ENCODE measurements at places on chromosomes 2 and 18. TPM values are rescaled to one million over a fixed set of nuclear protein-coding genes. Genes with fewer than 3 reads are reported as not detected.
A peak's percentile ranks its signal among the peaks of the same experiment; 100 is the strongest.

- DNase-seq = peak; percentile 23
These were observed 23.6 kb upstream of the SLC9A4 start for GRCh38 chr2:102449370-102449974.

DNA sequence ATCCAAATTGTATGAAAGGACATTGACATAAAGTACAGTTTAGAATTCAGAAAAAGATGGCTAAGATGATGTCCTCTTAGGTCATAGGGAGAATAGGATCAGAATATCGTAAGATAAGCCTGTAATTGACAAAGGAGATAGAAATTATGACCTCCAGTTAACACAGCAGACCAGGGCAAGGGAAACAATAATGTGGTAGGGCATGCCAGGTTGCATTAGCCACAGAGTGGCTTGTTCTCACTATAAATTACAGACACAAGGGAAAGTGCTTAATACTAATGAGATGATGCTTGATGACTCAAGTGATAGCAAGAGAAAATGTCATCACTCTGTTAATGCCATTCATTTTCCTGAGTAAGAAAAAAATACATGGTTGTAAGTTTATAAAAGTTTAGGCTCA is 48.9 kb upstream of the LRP1B start:
- no peak for DNase-seq

GRCh38 chr18:78510636-78511035 is 469.0 kb upstream of the SALL3 start:
- no peak for DNase-seq

- DNase-seq = peak; percentile 46
These were observed 10.6 kb upstream of the WIPF1 start for GRCh38 chr2:174607989-174608865.

DNA sequence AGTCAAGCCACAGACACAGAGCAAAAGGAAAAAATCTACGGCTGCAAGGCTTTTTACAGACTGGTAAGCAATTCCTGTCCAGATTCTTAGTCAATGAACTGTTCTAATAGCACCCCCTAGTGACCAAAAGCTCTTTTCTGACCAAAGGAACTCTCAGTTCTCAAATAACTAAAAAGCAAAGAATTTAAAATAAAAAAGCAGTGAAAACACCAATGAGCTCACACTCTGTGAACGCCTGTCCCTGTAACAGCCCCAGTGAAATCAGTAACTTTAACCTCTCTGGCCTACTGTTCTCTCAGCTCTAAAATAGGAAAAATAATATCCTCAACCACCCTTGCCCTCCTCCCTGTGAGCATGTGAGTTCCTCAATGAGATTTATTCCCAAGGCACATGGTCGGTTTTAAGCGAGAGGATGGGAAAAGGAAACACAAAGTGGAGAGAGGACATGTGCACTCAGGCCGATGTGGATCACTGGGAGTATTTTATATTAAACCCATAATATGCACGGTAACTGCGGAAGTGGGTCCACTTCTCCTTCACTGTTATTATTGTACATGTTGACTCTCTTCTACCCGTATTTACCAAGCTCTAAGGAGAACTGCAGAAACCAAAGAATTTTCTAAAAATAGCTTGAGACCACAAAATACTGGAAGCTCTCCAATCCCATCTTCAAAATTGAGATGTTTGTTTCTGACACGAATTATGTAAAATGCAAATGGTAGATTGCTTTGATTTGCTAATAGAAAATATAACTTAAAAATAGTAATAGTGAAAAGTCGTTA is 128.5 kb downstream of the STK39 start:
- DNase-seq = peak; percentile 17

- peak; percentile 44 for DNase-seq
These were observed 132.0 kb upstream of the CCDC195 start for GRCh38 chr2:224847961-224848850.

DNA sequence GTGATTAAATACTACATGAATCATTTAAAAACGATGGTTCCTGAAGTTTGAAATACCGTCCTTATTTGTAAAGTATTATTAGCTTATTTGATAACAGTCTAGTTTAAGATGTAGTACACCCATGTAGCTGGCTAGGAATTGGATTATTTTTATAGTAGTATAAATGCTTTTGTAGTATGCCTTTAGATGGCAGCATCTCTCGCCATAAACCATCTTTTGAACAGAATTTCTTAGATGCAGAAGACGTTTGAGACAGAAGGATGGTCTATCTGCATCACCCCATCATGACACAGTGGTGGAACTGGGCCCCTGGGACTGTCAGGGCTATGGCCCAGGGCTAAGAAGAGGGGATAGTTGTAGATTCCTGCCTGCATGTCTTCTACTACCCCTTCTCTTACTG is 152.7 kb downstream of the WDSUB1 start:
- no peak for DNase-seq

GRCh38 chr2:9738535-9739496 is 104.5 kb upstream of the TAF1B start:
- no peak for DNase-seq

- no peak for DNase-seq
These were observed 107.9 kb downstream of the ALPK2 start for GRCh38 chr18:58520969-58521368.

GRCh38 chr2:168687314-168687713 is 115.1 kb upstream of the NOSTRIN start:
- DNase-seq = no peak

DNA sequence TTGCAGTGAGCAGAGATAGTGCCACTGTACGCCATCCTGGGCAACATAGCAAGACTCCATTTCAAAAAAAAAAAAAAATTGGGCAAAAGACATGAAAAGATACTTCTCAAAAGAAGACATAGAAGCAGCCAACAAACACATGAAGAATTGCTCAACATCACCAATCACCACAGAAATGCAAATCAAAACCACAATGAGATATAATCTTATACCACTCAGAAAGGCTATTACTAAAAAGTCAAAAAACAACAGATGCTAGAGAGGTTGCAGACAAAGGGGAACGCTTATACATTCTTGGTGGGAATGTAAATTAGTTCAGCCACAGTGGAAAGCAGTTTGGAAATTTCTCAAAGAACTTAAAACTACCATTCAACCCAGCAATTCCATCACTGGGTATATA is 43.1 kb upstream of the CHAC2 start:
- no peak for DNase-seq

- no peak for DNase-seq
These were observed 137.0 kb downstream of the RND3 start for GRCh38 chr2:150350500-150350899.

- DNase-seq = no peak
These were observed 13.1 kb downstream of the CLEC4F start for GRCh38 chr2:70807102-70807827.

DNA sequence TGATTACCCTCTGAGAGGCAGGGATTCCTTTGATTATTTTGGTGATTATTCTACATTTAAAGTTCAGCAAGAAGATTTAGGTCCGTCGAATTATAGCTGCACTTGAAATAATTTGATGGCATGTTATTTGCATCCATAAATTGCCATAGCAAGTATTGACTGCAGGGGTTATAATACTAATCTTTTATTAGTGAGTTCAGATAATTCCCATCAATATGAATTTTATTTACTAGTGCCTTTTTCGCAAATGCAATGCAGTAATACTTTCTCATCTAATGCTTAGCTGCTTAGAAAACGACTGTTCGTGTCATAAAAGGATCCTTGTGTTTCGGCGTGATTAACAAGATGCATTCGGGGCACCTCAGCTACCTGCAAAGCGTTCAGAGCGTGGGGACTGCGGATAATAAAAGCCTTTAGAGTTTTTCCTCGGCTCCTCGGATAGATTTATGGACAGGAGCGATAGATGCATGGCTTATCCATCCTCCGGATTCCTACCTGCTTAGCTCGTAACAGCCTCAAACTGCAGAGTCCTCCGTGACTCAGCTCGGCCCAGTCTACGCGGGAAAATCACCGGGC is 2.5 kb upstream of the GBX2 start:
- DNase-seq = peak; percentile 22

- DNase-seq = no peak
These were observed 53.6 kb downstream of the DPYSL5 start for GRCh38 chr2:26901326-26902183.

- DNase-seq = no peak
These were observed 13.9 kb upstream of the SMCHD1 start for GRCh38 chr18:2641638-2642037.

DNA sequence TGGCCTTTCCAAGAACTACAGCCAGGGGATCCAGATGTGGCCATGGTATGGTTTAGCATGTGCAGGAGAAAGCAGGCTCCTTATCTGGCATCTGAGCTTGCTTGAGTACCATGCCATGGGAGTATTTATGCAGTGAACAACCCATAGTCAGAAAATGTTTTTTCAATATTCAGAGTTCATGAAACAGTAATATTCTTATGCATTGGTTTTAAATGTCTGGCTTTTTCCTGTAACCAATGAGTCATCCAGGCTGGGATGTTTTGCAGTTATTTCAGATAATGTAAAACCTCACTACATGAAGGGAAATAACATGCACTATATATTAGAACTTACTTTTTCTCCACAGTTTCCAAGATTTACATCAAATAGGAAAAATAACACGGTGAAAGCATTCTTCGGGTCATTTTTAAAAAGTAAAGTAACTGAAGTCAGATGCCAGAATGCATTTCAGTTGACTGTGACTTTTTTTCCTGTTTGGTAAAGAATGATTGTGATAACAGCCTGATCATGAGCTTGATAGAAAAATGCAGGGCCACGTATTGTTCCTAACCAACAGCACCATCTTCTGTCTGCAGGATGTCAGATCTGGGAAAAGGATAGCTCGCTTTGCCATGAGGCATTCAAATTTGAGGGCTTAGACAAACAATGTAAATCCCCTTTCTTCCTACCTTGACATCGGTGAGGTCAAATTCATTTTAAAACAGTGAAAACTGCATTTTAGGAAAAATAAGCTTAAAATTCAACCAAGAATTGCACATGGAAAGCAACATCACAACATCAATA is 152.8 kb downstream of the DSC3 start:
- DNase-seq = peak; percentile 3

DNA sequence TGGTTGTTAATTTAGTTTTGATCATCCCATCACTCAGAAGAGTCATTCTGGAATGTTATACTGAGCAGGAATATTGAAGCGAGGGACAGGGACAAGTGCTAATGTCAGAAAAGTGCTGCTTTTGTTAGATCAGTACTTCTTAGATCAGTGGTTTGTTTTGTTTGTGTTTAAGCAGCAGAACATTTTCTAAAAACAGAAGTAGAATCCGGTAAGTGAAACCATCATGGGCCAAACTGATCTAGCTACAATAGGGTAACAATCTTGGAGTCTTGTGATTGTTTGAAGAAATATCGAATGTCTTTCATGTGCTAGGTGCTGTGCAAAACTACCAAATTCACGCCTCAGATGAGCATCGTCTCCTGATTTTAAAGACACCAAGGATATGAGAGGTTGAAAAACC is 45.1 kb upstream of the SEC11C start:
- DNase-seq = no peak

- DNase-seq = no peak
These were observed 500.8 kb upstream of the ZEB2 start for GRCh38 chr2:145020694-145021093.

- no peak for DNase-seq
These were observed 1025.1 kb downstream of the LRP1B start for GRCh38 chr2:141105763-141106162.

DNA sequence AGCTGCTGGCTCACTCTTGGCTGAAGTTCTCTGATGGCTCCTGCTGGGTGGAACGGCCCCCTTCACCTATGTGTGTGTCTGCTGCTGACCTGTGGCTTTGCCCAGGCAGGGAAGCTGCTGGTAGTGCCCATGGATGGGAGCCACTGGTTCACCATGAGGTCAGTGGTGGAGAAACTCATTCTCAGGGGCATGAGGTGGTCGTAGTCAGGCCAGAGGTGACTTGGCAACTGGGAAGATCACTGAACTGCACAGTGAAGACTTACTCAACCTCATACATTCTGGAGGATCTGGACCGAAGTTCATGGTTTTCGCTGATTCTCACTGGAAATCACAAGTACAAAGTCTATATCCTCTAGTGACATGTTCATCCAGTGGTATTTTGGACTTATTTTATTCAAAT is 13.9 kb upstream of the UGT1A8 start:
- DNase-seq = no peak

DNA sequence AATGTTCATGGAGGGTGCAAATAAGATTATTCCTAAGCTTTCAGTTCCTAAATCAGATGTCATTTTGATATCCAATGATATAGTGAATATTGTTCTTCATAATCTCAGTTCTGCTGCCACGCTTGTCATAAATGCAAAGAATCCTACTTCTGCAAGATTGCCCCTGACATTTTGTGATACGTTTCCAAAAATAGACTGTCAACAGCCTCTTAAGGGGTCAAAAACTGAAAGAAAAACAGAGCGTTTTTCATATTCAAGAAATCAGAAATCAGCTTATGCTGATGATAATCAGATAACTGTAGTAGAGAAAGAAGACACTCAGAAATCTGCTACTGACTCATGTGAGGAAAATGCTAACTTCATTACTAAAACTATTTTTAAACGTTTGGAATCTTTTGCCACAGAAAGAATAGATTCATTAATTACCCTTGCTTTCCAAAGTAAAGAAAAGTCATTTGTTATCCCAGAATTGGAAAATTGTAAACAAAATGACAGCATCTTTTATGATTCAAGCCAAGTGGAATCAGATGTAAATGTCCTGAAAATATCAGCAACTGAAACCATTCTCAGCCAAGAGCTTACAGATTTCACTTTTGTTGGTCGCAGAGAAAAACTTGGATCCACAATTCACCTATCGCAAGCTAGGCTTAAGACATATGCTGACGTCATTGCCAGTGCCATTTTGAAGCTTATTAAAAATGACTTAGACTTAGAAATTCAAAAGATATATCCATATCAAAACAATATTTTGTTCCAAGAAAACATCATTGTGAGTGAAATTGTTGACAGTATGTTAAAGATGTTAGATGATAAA is 55.1 kb downstream of the FSIP2 start:
- no peak for DNase-seq

- peak; percentile 28 for DNase-seq
These were observed 26.0 kb downstream of the EIF2AK3 start for GRCh38 chr2:88601286-88601685.

DNA sequence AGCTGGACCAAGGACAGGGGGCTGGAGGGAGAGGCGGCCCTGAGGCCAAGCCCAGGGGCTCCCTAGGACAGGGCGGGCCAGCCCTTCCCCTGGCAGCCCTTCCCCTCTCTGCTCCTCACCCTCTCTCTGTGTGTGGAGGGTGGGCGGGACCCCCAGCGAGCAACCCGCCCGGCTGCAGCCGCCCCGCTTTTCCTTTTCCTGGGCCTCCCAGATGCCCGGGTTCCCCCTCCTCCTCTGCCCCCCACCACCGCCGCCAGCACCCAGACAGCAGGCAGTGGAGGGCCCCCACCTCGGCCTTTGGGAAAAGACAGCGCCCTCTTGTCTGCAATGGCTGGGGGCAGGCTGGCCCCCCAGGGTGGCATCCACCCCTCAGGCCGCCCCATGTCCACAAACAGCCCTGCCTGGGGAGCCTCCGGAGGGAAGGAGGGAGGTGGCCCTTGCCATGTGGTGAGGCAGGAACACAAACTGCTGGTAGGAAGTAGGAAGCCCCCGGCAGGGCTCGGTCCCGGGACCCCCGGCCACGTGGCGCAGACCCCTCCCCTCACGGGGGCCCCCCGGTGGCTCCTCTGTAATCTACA is 135.1 kb upstream of the CTDP1 start:
- no peak for DNase-seq

Gene ARHGAP25
- not detected for polyA plus RNA-seq

Gene EDAR
- not detected for polyA plus RNA-seq

Gene C18orf54
- polyA plus RNA-seq = 0.68 TPM

Gene GREB1L
- under 0.01 TPM for polyA plus RNA-seq

Gene HDLBP
- polyA plus RNA-seq = 263 TPM

Gene GCG
- not detected for polyA plus RNA-seq

Gene PSTPIP2
- 9.8 TPM for polyA plus RNA-seq

Gene MYCN
- not detected for polyA plus RNA-seq

Gene RNF144A
- 17.3 TPM for polyA plus RNA-seq

Gene DSC2
- polyA plus RNA-seq = not detected

Gene DUSP19
- polyA plus RNA-seq = 0.85 TPM

Gene MDH1
- 267 TPM for polyA plus RNA-seq
